ENCODE measurements at places on chromosomes 13 and 19.

DNA sequence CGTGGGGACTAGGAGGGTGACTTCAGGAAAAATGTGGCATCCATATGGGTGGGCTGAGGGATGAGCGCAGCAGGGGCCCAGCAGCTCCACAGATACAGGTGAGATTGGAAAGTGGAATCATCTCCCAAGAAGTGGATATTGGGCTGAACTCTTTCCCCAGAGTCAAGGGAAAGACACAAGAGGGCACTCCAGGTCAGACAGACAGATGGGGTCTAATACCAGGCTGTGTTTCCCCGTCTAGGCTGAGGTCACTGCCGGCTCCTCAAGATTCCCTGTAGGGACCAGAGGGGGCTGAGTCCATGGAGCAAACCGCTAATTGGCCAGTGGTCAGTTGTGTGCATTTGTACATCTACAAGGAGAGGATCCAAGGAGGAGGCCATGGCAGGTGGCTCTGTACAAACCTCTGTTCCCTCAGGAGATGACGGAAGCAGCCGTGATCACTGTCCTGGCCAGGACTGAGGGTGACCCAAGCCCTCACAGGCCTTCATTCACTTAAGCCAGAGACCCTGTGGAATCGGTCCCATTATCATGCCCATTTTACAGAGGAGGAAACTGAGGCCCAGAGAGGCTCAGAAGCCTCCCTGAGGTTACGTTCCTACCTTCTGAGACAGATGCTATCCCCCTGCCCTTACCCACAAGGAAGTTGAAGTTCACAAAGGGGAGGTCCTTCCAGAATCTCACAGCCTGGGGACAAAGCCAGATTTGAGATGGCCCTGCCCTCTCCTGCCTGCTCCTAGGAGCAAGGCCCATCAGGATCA, 14.9 kb upstream of the IGLON5 start:
- no peak for DNase-seq

DNA sequence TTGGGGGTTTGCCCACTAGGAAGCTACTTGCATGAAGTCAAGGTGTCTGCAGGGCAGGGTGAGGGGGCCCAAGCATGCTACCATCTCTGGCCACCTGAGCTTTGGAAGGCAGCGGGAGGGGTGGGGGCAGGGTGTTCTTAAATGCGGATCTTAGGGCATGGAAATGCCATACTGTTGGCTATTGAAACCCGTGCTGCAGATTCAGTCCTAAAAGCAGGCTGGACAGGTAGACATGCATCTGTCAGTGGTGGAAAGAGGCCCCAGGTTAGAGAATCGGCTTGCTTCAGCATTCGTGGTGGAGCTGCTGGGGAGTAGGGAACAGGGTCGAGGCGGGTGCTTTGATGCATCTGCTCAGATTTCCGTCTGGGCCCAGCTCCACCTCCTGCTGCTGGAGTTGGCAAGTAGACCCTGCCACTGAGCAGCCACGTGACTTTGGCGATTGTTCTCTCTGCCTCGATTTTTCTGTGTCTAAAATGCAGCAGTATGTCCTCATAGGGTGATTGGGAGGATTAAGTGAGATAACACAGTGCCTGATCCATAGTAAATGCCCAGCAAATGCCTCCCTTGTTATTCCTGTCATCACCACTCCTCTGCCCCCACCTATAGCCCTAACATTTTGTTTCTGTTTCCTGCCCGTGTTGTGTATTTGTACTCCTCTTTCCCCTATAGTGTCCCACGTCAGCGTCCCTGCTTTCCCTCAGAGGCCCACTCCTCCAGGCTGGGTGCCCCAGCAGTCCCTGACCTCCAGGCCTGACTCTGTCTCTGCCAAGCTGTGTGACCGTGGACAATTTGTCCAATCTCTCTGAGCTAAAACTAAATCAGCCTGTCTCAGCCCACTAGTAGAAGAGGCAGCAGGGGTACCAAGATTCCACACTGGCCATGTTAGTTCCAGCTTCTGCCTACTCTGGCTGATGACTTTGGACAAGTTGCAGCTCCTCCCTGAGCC, 5.8 kb downstream of the PPP1R37 start:
- DNase-seq: no peak

GRCh38 chr13:29369060-29369743, 226.3 kb downstream of the SLC7A1 start:
- no peak for DNase-seq

GRCh38 chr19:37930416-37930815, 23.4 kb downstream of the SIPA1L3 start:
- DNase-seq: no peak

DNA sequence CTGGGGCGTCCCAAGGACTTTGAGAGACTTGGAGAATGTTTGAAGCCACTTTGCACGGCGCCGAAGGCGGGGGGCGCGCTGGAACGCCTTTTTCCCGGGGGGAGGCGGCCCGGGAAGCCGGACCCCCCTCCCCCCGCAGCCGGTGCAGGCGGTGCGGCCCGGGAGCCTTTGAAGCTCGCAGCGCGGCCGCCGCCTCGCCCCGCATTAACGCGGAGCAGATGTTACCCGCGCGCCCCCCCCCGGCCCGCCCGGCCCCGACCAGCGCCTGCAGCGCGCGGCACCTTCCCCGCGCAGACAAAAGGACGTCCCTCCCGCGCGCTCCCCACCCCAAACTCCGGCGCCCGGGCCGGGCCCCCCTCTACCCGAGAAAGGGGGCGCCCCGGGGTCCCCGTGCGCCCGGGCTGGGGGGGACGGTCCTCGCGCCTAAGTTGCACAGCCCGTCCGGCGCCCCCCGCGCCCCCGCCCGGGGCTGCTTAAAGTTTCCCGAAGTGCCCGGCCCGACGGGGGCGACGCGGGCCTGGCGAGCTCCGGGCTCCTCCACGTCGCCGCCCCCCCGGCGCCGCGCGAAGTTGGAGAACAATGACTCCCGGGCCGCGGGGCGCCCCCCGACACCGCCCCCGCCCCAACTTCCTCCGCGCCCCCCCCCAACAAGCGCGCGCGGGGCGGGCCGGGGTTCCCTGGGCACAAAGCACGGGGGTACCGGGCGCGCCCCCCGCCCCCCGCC, 685 bp downstream of the TCF3 start:
- no peak for DNase-seq

- no peak for DNase-seq
Observed at GRCh38 chr13:110124201-110124940, 182.6 kb downstream of the COL4A1 start.

GRCh38 chr13:59409211-59409610, 754.5 kb downstream of the DIAPH3 start:
- no peak for DNase-seq

- DNase-seq: peak; percentile 39
Observed at GRCh38 chr19:14337510-14337909, 43.7 kb upstream of the ADGRE5 start.

DNA sequence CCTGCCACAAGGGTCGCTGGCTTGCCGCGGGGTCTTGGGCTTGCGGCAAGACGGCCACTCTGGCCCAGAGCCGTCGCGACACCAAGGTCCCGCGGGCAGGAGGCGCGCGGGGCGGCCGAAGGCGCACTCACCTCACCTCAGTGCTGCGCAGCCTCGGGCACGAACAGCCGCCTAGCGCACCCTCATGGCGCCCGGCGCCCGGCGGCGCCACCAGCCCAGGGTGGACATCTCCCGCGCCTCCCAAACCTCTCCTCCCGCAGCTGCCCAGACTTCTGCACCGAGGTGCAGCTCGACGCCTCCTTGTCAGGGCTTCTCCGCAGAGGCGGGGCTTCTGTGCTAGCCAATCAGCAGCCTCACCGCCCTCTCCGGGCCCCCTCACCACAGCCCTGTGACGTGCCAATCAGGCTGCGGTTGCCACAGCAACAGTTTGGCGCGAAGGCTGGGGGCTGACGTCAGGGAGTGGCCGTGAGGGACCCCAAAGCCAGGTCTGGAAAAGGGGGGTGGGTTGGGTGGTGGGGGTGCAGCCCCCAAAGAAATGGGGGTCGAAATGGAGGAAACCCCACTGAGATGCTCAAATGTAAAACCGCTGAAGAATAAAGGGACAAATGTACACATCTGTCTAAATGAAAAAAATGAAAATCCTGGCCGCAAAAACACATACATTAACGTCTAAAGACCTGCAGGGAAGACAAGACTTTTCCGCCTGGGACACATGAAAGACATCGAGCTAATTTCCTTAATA, at the start of the genes PEG3 and ZIM2:
Gene PEG3, minus strand, starts transcription at position 276 of the 742 bp plus-strand sequence. CDS start 16,071 bp downstream, outside the sequence.
Gene ZIM2, minus strand, starts transcription at position 276 of the 742 bp plus-strand sequence. CDS start 16,449 bp downstream, outside the sequence.
- no peak for DNase-seq

GRCh38 chr19:32324631-32325285, 20.7 kb upstream of the ZNF507 start:
- no peak for DNase-seq

DNA sequence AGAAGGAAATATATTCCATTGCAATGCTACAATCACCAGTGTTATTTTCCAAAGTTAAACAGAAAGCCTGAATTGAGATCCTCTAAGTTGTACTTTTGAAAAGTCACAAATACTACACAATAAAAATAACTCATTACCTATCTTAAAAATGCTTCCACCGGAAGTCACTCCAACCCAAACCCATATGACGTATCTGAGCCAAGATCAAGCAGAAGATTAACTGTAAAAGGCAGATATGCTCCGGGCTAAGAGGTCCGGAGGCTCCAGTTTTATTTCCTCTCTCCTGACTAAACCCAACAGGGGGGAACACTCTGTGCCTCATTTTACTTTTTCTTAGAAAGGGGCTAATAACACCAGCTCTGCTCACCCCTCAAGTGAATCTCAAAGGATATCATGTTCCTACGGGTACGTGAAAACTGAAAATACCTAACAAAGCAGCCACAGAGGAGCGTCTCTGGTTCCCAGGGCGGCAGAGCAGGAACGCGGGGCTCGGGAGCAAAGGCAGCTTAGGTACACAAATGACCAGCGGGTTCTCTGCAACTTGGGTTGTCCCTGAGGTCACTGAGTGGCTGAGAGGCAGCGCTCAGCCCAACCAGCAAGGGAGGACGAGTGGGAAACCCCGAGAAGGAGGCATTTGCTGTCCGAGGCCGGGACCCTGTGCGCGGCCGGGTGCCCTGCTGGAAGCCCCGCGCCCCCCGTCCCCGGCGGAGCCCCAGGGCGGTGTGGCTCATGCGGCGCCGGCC, 750 bp downstream of the RAB20 start:
- peak; percentile 13 for DNase-seq

DNA sequence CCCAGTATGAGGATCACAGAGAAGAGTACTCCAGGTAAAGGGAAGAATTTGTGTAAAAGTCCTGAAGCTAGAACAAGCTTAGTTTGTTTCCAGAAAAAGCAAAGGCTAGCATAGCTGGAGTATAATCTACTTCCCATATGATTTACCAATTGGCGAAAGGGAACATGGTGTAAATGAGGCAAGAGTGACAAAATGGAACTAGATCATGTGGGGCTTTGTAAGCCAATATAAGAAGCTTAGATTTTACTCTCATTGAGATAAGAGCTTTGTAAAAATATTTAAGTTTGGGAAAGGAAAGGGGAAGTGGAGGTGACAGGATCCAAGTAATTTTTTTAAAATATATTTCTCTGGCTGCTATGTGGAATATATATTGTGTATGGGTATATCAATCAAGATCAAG, 234.9 kb downstream of the KCTD12 start:
- no peak for DNase-seq

DNA sequence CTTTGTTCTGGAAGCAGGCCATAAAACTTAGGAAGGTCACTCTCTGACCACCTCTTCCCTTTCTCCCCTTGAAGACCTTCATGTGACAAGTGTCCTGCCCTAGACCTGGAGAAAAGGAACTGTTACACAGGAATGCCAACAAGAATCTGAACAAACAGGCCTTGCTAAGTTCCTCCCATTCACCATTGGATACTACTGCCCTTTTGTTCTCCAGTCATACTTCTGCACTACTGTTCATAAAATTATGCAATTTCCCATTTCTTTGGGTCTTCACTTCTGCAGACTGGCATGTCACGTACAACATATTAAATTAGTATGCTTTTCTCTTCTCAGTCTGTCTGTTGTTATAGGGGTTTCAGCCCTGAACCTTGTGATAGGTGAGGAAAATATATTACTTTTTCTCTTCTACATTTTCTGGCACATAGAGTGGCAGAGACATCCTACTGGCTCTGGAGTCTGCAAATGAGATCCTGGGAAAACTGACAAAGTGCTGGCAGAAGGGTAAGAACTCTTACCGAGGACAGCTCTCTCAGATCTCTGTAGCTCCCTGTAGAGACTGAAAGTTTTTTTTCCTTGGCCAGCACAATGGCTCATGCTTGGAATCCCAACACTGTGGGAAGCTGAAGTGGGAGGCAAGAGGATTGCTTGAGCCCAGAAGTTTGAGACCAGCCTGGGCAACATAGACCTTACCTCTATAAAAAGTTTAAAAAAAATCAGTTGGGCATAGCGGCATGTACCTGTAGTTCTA, 87.6 kb upstream of the SPRY2 start:
- DNase-seq: no peak

DNA sequence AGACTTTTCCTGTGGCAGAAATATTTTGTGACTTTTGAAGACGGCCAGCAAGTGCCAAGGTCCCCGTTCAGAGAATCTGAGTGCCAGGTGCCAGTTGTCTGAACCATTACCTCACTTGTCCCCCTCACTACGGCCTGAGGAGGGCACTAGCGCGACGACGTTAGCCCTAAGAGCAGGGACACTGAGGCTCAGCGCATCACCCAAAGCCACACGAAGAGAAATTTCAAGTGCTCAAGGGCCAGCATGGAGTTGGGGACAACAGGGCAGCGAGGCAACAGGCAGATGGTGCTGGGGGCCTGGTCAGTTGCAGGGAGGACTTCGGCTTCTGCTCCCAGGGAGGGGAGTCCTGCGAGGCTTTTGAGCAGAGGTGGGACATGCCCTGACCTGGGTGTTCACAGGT, 9.5 kb upstream of the TYK2 start:
- DNase-seq: no peak

- peak; percentile 87 for DNase-seq
Observed at GRCh38 chr19:35869327-35870123, 1.2 kb downstream of the APLP1 start.

GRCh38 chr13:84896128-84896527, 903.1 kb downstream of the SLITRK6 start:
- no peak for DNase-seq

DNA sequence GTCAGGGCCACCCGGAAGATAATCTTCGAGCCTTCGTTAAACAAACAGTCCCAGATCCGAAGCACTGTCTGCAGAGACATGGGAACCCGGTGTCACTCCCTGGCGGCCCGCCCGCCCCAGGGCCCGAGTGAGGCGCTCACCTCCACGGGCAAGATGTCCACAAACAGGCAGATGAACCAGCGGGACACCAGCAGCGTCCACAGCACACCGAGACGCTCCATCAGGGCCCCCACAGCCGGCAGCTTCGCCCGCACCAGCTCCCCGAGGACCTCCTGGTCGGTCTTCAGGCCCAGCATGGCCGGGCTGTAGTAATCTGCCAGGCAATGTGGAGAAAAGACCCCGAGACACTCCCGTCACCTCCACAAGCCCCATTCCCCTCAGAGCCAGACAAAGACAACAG, 28.7 kb downstream of the LAMP1 start:
- DNase-seq: no peak

- peak; percentile 97 for DNase-seq
Observed at GRCh38 chr19:14375055-14375581, 6.1 kb upstream of the ADGRE5 start.

GRCh38 chr13:96783511-96783910, 210.8 kb downstream of the OXGR1 start:
- no peak for DNase-seq

DNA sequence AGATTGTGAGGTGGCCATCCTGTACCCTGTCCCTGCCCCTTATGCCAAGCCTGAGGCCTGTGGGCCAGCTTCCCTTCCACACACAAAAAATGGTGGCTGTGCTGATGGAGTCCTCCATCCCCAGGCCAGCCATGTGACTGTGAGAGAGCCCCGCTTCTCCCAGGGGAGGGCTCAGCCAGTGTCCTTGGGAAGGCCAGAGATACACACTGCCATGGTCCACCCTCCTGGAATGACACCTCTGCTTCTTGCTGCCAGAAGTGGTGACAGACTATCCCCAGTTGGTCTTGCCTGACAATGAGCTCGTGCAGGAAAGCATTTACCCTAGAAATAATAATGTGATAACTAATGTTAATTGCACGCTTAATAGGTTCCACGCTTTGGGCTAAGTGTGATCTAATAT, 38.0 kb downstream of the FAM124A start:
- no peak for DNase-seq

All from CD4-positive, alpha-beta T cell treated with Interferon gamma for 1 hour (primary cell).